ENCODE measurements at places on chromosomes 7 and 10.

- no peak for DNase-seq
These were observed 5.0 kb downstream of the TSPAN33 start for GRCh38 chr7:129149511-129149910.

GRCh38 chr7:23373151-23374004 lies 74.2 kb downstream of the MALSU1 start:
- DNase-seq = no peak

DNA sequence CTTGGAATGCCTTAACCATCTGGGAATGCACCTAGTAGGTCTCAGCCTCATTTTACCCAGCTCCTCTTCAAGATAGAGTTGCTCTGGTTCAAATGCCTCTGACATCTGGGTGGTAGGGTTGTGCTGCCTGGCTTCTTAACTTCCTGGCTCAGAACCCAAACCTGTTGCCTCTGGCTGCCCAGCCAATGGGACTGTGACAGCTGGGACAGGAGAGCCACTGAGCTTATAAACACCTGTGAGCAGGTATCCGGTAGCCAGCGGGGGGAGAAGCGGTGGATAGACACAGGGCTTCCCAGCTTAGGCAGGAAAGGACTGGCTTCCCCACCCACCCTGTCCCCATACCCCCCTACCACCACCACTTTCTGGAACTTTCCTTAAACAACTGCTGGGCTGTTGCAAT lies 115.8 kb upstream of the CARD11 start:
- no peak for DNase-seq

DNA sequence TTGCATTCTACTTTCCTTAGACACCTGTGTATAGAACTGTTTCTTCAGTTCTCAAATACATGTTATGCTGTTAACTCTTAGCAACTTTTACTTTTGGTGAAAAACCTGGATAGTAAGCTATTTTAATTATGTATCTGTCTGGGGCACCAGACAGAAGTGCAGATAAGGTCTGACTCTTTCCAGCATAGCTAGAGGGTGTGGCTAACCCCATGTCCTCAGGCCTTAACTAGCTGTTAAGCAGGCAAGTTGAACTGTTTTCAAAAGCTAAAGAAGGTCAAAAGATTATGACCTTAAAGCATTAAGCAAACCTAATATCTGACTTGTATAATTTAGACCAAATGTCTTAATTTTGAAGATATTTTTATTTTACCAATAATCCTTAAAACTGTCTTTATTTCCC lies 45.1 kb upstream of the INHBA start:
- DNase-seq = no peak

- no peak for DNase-seq
These were observed 5.4 kb downstream of the PPP1R17 start for GRCh38 chr7:31692451-31692850.

DNA sequence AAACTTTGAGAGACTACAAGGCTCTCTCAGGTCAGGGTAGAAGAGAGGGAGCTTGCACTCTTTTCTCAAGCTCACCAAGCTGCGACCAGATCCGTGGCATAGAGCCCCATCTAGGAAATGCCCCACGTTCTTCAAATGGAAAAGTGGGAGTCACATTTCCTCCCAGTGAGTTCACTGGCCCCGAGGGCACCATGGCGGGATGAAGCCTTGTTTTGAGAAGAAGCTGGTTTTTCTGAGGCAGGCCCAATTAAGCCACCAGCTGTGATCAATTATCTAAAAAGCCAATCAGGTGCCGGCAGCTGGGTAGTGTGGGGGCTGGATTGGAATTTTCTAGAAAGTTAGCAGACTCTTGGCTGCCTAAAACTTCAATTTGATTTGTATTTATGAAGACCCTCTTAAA lies 101.4 kb downstream of the ZNF365 start:
- DNase-seq = no peak

Measured in bone marrow (tissue), 2 donors.